ENCODE measurements at places on chromosomes 1 and 21.

- no peak for DNase-seq
These were observed 5.4 kb downstream of the CYP4B1 start for GRCh38 chr1:46804027-46804889.

DNA sequence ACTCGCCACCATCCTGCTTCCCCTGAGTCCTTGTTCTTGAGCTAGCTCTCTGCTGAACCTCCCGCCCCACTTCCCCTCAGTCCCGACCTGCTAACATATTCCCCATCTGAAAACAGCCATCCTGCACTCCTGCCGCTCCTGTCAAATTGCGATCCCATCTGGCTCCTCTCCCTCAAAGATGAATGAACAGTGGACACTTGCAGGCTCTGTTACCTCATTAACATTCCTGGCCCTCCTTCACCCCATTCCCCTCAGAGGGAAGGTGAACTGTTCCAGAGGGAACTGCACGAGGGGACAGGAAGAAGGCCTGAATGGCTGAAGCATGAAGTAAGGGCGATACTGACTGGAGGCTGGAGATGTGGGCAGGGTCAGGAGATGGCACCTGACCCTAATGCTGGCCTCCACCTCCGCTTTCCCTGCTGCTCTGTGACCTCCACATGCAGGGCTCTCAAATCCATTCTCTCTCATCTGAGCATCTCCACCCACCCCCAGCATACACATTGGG lies 7.4 kb upstream of the CELSR2 start:
- DNase-seq: no peak

GRCh38 chr1:150066838-150067183 lies 765 bp upstream of the VPS45 start:
- peak; percentile 66 for DNase-seq

- DNase-seq: no peak
These were observed 111.9 kb downstream of the DENND1B start for GRCh38 chr1:197663162-197663953.

- no peak for DNase-seq
These were observed 25.4 kb downstream of the LDLRAD2 start for GRCh38 chr1:21837476-21837875.

DNA sequence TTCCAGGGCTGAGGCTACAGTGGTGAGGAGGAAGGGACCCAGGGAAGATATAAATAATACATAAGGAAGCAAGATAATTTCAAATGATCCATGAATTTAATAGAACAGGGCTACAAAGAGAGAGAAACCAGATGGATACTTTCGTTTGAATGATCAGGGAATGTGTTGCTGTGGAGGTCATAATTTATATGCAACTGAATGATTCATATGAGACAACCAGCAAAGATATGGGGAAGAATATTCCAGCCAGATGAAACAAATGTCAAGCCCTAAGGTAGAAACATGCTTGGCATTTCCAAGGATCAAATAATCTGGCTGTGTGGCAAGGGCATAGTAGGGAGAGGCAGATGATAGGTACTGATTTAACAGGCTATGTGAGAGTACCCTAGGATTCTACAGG lies 84.8 kb upstream of the ZC3H11B start:
- DNase-seq: no peak

GRCh38 chr1:247360991-247361731 lies 29.5 kb upstream of the ZNF496 start:
- no peak for DNase-seq

- DNase-seq: no peak
These were observed 103.3 kb upstream of the DEPDC1 start for GRCh38 chr1:68600049-68600661.

DNA sequence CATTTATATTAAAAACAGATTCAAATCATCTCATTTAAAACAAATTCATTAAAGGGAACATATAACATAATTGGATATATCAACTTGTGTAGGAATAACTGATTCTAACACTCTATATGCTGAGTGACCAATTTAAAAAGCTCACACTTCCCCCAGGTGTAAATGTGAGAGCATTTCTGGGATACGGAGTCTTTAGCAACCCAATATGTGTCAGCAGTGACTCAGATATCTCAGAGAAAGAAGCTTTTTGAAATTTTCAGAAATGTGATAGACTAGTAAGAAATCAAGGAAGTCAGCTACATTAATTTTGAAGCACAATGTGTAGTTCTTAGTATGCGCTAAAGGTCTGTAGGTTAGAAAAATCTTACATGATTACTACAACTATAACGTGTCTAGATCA lies 87.9 kb upstream of the SERTAD4 start:
- no peak for DNase-seq

- no peak for DNase-seq
These were observed 24.8 kb downstream of the WDR47 start for GRCh38 chr1:109017134-109017533.

- no peak for DNase-seq
These were observed 45.9 kb upstream of the SAMD13 start for GRCh38 chr1:84255582-84255981.

GRCh38 chr1:156276532-156276931 lies 6.1 kb downstream of the SMG5 start:
- DNase-seq: no peak

GRCh38 chr1:240198376-240198775 lies 106.7 kb downstream of the FMN2 start:
- no peak for DNase-seq

GRCh38 chr1:213925531-213926182 lies 62.1 kb upstream of the PROX1 start:
- DNase-seq: no peak

DNA sequence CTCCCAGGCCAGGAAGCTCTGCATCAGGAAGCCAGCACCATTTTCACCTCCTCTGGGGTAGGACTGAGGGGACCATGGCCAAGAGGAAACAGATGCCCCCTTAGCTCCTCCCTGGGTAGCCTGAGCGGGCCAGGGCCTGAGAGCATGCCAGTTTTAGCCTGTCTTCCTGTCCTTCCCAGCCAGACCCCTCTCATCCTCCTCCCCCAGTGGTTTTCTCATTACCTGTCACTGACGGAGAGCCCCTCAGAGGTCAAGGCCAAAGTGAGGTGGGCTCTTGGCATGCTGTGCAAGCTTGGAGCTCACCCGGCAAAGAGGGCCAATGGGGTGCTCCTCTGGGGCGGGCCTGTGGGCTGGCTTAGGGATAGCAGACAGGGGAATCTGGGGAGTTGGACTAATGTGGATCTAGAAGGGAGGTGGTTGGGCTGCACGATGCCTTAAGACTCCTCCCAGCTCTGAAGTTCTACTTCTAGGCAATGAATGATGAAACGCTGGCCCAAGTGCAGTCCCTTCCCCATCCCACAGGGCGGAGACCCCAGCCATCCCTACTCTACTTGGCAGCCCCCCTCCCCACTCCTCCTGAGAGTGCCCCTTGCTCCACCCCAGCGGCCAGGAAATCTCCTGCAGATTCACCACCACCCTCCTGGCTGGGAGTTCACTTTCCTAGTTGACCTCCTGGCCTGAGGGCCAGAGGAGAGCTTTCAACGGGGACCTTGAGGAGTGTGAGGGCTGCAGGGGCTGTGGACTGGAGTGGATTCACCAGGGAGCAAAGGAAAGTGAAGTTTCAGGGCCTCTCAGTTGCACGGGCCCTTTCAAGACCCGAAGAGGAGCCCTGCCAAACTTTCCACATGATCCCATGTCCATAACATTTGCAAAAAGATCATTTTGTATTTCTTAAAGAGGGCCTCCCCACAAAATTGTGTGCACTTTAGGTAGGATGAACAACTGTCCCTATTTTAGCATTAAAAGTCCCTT lies 9.4 kb upstream of the LMNA start:
- DNase-seq: no peak

GRCh38 chr1:38076455-38076854 lies 29.9 kb upstream of the POU3F1 start:
- no peak for DNase-seq

- no peak for DNase-seq
These were observed 322.5 kb upstream of the FAM78B start for GRCh38 chr1:166489356-166489669.

DNA sequence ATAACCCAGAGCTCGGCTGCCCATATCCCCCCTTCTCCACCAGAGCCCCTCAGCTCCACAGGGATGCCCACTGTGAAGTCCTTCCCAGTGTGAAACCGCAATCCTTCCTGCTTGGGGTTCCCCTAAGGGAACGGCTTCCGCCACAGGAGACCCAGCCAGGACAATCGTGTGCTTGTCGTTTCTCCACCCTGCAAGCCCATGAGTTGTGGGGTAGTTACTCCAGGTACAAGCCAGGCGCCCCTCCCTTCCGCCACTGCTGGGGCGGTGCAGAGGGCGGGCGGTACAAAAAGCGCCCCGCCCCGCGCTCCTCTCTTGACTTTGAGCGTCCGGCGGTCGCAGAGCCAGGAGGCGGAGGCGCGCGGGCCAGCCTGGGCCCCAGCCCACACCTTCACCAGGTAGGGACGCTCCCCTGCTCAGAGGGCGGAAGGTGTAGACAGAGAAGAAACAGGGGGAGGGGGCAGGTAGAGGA lies at the start of gene TINAGL1:
TSS of gene TINAGL1 (plus strand) at position 315 of the 469 bp plus-strand sequence. CDS start 634 bp downstream, outside the sequence.
- DNase-seq: no peak

GRCh38 chr1:42164551-42165420 lies at the start of gene GUCA2A:
Gene GUCA2A (minus strand): TSS chr1:42164745. CDS start chr1:42164712, 33 bp downstream.
- DNase-seq: no peak

GRCh38 chr1:88890791-88891317 lies 513 bp downstream of the GTF2B start:
- peak; percentile 15 for DNase-seq

- DNase-seq: no peak
These were observed 23.6 kb upstream of the KIRREL1 start for GRCh38 chr1:157969697-157970485.

GRCh38 chr1:201883786-201884185 lies 4.9 kb upstream of the SHISA4 start:
- no peak for DNase-seq

- DNase-seq: peak; percentile 35
These were observed 104.0 kb upstream of the OLIG2 start for GRCh38 chr21:32921632-32922230.

DNA sequence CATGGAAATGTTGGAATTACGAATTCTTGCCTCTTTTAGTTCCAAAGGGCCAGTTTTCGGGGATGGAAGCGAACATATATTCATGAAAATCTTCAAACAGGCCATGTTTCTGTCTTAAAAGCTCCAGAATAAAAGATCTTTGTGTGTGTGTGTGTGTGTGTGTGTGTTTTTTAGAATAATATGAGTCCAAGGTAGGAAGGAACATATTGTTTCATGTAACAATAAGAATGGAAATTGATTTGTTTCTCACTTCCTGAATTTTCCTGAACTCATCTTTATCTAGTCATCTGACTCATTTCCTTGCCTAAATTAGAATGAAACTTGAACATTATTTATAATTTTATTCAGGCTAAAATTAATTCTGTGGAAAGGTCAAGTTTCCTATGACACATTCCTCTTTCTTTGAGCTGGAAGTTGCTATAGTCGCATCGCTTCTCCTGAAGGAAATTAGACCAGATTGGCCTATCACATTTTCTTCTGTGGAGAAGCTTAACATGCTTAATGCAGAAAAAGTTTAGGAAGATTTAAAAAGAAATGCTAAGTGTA lies 805.1 kb upstream of the ADAMTS5 start:
- DNase-seq: no peak

DNA sequence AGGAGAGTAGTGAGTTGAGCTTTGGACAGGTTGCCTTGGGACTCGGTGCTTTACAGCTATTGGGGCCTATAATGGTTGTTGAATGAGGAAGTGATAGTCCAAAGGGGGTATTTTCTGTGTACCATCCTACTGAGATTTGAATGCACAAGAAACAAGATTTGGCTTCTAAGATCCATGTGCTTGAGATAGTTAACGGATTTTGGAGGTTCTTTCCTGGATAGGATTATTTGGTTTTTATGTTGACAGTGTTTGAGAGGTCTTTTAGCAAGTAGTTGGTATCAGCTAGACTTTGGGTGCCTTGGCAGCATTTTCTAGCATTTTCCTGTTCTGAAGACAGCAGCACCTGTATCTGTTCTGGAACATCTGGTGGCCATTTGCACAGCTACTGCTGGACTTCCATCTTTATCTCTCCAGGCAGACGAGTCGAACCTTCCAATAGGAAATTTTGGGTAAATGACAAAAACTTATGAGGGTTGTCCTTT lies 3.6 kb upstream of the SCAF4 start:
- DNase-seq: no peak

- no peak for DNase-seq
These were observed 12.4 kb downstream of the RNF220 start for GRCh38 chr1:44417351-44418021.

DNA sequence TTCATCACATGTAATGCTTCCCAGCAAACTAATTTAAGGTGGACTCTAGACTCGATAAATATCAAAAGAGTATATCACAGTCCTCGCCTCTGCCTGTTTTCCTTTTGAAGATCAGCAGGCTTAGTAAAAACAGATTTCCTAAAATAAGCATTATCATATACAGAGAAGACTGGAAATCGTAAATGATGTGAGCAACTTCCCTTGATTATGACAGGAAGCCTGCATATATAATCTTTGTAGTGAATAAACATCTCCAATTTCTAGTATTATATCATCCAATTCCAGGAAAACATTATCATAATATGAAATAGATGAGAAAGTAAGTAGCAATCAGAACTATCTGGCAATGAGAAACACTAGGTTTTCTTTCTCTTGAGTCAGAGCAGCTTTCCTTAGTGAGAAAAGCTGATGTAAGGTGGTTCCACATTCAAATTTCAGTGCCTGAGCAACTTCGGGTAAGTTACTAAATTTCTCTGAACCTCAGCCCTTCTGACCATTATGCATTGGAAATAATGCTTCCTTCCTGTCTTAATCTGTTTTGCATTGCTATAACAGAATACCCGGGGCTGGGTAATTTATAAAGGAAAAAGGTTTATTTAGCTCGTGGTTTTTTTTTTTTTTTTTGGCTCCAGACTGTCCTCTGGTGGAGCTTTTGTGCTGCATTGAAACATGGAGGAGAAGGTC lies 12.6 kb upstream of the POU2F1 start:
- DNase-seq: no peak

DNA sequence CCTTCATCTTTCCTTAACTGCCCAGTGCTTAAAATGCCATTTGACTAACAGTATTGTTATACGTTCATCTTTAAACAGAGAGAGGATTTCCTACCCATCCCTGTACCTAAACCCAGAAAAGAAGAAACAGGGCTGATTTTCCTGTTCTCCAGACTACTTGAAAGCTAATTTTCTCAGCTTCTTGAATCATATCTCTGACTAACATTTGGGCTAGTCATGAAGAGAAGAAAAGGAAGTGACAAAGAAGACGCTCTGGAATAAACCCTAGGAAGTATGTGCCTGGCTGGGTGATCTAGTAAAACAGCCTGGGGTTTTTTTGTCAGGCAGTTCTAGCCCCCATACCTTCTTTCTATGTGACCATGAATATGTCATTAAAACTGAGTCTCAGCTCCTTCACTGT lies 44.8 kb upstream of the SGIP1 start:
- DNase-seq: no peak

DNA sequence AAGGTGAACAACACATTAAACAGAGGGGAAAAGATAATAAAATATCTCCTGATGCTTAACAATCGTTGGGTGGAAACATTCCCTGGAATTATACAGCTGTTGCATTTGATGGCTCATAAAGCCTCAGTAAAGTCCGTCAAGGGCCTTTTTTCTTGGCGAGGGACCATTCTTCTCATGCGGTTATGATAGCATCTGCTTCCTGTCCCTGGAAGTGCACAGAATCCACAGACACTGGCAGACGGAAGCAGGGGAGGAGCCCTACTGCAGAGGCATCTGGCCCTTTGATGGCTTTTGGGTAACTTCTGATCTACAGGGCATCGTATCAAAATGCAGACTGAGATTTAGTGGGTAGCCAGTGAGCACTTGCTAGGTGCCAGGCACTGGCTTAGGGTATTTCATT lies 286.9 kb downstream of the KIF26B start:
- no peak for DNase-seq

GRCh38 chr1:92992054-92992453 lies 30.8 kb upstream of the DIPK1A start:
- no peak for DNase-seq

Measured in activated naive CD8-positive, alpha-beta T cell treated with anti-CD3 and anti-CD28 coated beads for 36 hours (primary cell).